ENCODE measurements at places on chromosomes 13 and 19.

- no peaks in the 10 kb centered on the region for H3K36me3 ChIP-seq
- no peaks in the 10 kb centered on the region for H3K4me1 ChIP-seq
- no peak within 1 kb of the TSS for H3K4me3 ChIP-seq
- H3K27ac ChIP-seq: no peak within 1 kb of the TSS
These were observed at the start of gene CXCL17 for GRCh38 chr19:42442833-42443232. Gene CXCL17, minus strand, starts transcription at chr19:42442946. Its CDS starts 114 bp downstream, at chr19:42442832.

DNA sequence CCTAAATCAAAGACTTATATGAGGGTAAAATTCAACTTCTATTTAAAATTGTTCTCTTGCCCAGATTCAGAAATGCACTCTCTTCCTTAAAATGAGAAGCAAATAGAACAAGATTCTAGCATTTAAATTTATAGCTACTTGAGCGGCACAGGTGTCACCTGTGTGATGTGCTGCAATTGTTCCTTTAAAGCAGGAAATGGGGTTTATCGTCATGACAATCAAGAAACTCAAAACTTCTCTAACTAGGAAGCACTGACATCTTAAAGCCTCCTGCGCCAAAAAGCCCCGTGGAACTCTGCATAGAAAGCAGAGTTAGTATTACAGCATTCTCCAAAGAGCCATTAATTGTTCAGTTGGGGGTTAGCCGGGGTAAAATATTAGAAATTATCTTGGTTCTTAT is 2.6 kb upstream of the OXGR1 start:
- peaks cover 18% of the 10 kb centered on the region for H3K27me3 ChIP-seq
- H3K27ac ChIP-seq: no peak overlapping the region
- H3K4me3 ChIP-seq: no peak overlapping the region
- no peaks in the 10 kb centered on the region for H3K4me1 ChIP-seq
- H3K36me3 ChIP-seq: no peaks in the 10 kb centered on the region

DNA sequence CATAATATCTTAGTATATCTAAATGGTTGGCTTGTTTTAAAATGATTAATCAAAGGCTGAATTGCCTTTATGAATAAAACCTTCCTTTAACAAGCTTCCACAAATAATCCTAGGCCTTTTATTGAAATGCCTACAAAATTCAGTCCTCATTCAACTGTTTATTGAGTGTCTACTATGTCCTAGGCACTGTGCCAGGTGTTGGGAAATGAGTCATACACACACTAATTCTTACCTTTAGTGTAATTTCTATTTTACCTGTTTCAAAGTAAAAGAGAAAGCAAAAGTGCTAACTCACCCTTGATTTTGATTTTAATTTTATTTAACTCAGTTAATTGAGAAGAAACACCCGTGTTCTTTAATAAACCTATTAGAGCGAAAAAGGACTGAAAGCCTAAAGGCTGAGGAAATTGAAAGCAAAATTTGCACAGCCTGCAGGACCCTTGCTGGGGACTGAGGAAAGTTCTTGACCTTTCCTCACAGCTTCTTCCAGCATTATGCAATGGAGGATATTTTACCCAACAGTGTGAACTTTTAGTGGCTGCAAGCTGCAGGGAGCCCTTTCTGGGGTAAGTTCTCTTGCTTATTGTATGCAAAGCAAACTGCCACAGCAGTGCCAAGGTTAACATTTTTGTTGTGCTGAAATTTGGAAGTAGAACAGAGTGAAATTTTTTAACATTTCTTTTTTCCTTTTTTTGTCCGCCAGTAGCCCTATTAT is 83.1 kb downstream of the B3GLCT start:
- H3K4me3 ChIP-seq: no peak overlapping the region
- no peaks in the 10 kb centered on the region for H3K36me3 ChIP-seq
- H3K4me1 ChIP-seq: no peaks in the 10 kb centered on the region

DNA sequence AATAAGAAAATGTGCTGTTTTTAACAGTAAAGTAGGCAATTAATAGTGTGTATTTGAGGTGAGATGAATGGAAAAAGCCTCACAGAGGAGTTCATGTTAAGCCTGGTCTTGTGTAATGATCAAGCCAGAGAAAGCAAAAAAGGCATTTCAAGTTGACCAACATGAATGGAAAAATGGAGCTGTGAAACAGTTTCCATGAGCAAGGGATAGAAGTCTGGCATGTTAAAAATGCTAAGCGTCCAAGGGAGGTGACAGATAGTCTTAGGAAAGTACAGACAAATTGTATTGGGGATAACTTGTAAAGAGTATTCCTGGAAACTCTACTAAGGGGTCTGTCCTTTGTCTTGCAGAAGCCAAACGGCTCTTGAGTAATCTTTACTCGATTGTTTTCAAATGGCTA is 506.8 kb upstream of the ATXN8OS start:
- H3K27ac ChIP-seq: no peak overlapping the region
- no peaks in the 10 kb centered on the region for H3K36me3 ChIP-seq
- no peaks in the 10 kb centered on the region for H3K27me3 ChIP-seq
- no peak overlapping the region for H3K4me3 ChIP-seq

GRCh38 chr19:51751655-51752054 is at the start of gene FPR1:
Gene FPR1, minus strand, starts transcription at chr19:51751878. Its CDS starts 4,884 bp downstream, at chr19:51746994.
- no peaks in the 10 kb centered on the region for H3K27me3 ChIP-seq
- no peak within 1 kb of the TSS for H3K4me3 ChIP-seq
- H3K4me1 ChIP-seq: no peaks in the 10 kb centered on the region
- no peak for DNase-seq
- H3K36me3 ChIP-seq: no peaks in the 10 kb centered on the region
- no peak within 1 kb of the TSS for H3K27ac ChIP-seq

GRCh38 chr13:50453188-50453587 is 390.3 kb downstream of the DLEU7 start:
- H3K27me3 ChIP-seq: no peaks in the 10 kb centered on the region
- no peaks in the 10 kb centered on the region for H3K36me3 ChIP-seq
- no peaks in the 10 kb centered on the region for H3K4me1 ChIP-seq
- no peak for DNase-seq
- H3K27ac ChIP-seq: no peak overlapping the region
- no peak overlapping the region for H3K4me3 ChIP-seq

GRCh38 chr13:98549728-98550317 is 27.1 kb downstream of the STK24 start:
- no peak for DNase-seq
- H3K4me1 ChIP-seq: peaks cover 28% of the 10 kb centered on the region
- H3K27ac ChIP-seq: peak overlapping the region; percentile 64
- H3K4me3 ChIP-seq: no peak overlapping the region
- H3K36me3 ChIP-seq: no peaks in the 10 kb centered on the region

- no peaks in the 10 kb centered on the region for H3K4me1 ChIP-seq
- no peaks in the 10 kb centered on the region for H3K27me3 ChIP-seq
- H3K27ac ChIP-seq: no peak overlapping the region
- H3K4me3 ChIP-seq: no peak overlapping the region
- DNase-seq: no peak
These were observed 10.8 kb downstream of the CRYL1 start for GRCh38 chr13:20514866-20515265.

- H3K27ac ChIP-seq: no peak overlapping the region
- H3K27me3 ChIP-seq: no peaks in the 10 kb centered on the region
- no peaks in the 10 kb centered on the region for H3K4me1 ChIP-seq
- DNase-seq: no peak
- no peaks in the 10 kb centered on the region for H3K36me3 ChIP-seq
These were observed 241.3 kb upstream of the IRS2 start for GRCh38 chr13:110027470-110028240.

GRCh38 chr13:45737571-45738017 is 35.5 kb downstream of the CBY2 start:
- no peak overlapping the region for H3K4me3 ChIP-seq
- no peak for DNase-seq
- no peaks in the 10 kb centered on the region for H3K4me1 ChIP-seq
- H3K27me3 ChIP-seq: no peaks in the 10 kb centered on the region
- no peaks in the 10 kb centered on the region for H3K36me3 ChIP-seq

- peak; percentile 44 for DNase-seq
- H3K36me3 ChIP-seq: no peaks in the 10 kb centered on the region
- no peak overlapping the region for H3K27ac ChIP-seq
- no peaks in the 10 kb centered on the region for H3K27me3 ChIP-seq
- no peaks in the 10 kb centered on the region for H3K4me1 ChIP-seq
- no peak overlapping the region for H3K4me3 ChIP-seq
These were observed 112.4 kb upstream of the RNF113B start for GRCh38 chr13:98289339-98289945.

DNA sequence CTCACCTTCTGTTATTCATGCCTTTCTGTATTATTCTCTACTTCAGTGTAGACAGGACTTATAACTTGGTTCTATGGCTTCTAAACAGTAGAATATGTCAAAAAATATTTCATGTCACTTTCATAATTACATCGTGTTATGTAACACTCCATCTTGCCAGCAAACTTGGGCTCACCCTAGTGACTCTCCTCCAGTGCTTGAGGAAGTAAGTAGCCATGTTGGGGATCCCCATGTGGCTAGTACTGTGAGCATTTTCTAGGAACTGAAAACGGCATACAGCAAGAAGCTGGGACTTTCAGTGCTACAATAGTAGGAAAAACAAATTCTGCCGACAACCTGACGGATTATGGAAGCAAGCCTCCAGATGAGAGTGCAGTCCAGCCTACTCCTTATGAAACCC is 495.6 kb downstream of the SLITRK6 start:
- H3K27ac ChIP-seq: no peak overlapping the region
- H3K4me1 ChIP-seq: no peaks in the 10 kb centered on the region
- H3K4me3 ChIP-seq: no peak overlapping the region
- H3K36me3 ChIP-seq: no peaks in the 10 kb centered on the region
- DNase-seq: no peak
- no peaks in the 10 kb centered on the region for H3K27me3 ChIP-seq

GRCh38 chr19:47512183-47512947 is 2.5 kb downstream of the NAPA start:
- no peaks in the 10 kb centered on the region for H3K36me3 ChIP-seq
- H3K4me3 ChIP-seq: peak overlapping the region; percentile 20
- H3K27me3 ChIP-seq: no peaks in the 10 kb centered on the region
- H3K27ac ChIP-seq: peak overlapping the region; percentile 75

DNA sequence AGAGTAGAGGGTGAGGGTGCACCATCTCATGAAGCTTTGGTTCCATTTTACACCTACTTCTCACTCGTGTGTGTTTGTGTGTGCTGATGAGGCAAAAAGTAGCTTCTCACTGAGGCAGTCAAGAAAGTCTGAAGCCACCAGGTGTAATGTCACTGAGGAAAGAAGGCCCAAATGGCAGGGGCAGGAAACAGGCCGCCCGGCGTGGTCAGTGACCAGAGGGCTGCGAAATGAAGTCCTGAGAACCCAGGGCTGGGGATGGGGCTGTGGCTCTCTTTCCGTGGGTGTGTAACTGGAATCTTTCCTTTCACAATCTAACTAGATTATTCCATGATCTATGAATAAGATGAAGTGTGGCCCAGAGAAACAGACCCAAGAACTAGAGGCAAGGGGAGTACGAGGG is 25.5 kb upstream of the TFDP1 start:
- H3K36me3 ChIP-seq: no peaks in the 10 kb centered on the region
- DNase-seq: no peak
- no peak overlapping the region for H3K4me3 ChIP-seq

GRCh38 chr19:7636691-7637373 is at the start of gene STXBP2:
Gene STXBP2, plus strand, starts transcription at chr19:7637110. Its CDS starts 40 bp downstream, at chr19:7637150.
- peaks cover 8% of the 10 kb centered on the region for H3K27me3 ChIP-seq
- no peak for DNase-seq
- no peak within 1 kb of the TSS for H3K27ac ChIP-seq
- H3K36me3 ChIP-seq: no peaks in the 10 kb centered on the region
- H3K4me3 ChIP-seq: peak within 1 kb of the TSS; percentile 27
- H3K4me1 ChIP-seq: no peaks in the 10 kb centered on the region

DNA sequence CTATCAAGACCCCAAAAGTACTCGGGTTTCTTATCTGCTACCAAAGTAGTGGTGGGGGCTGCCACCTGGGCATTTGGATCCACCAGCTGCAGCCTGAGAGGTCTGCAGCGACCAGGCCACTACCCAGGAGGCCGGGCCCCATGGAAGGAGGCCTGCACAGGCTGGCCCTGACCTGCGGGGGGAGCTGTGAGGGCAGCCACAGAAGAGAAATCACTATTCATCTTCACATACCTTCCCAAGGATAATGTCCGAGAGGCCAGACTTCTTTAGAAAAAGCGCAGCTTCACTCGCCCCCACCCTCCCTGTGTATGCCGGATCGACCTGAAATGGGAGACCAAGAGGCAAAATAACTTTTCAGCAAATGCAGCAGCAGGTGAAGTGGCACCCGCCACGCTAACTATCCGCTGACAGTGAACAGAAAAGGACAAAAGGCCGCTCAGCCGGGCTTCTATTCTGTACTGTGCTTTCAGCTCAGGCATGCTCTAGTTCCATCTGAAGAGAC is 30.1 kb downstream of the EPS15L1 start:
- H3K4me1 ChIP-seq: peaks cover 11% of the 10 kb centered on the region
- no peak overlapping the region for H3K4me3 ChIP-seq
- H3K27ac ChIP-seq: no peak overlapping the region

DNA sequence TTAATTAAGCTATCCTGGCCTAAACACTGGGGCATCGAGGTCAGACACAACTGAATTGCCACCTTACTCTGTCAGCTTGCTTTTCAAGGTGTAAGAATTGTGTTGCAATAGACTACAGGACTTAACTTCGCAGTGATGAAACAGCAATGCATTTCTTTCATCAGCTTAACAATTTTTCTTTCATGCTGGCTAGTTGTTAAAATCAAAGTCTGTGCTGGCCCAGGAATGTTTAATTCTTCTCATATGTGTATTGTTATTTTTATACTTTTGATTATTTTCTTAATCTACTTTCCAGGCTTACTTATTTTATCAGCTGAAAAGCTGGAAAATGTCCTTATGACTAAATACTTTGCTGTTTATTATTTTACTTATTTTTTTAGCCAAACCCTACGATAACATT is 79.7 kb downstream of the EFNB2 start:
- no peaks in the 10 kb centered on the region for H3K4me1 ChIP-seq
- no peaks in the 10 kb centered on the region for H3K36me3 ChIP-seq
- H3K27me3 ChIP-seq: peaks cover 3% of the 10 kb centered on the region
- peak; percentile 57 for DNase-seq
- H3K27ac ChIP-seq: no peak overlapping the region
- no peak overlapping the region for H3K4me3 ChIP-seq

- H3K4me3 ChIP-seq: no peak overlapping the region
- H3K27ac ChIP-seq: no peak overlapping the region
- H3K36me3 ChIP-seq: no peaks in the 10 kb centered on the region
These were observed 63.9 kb upstream of the ATXN8OS start for GRCh38 chr13:70043685-70044084.

GRCh38 chr13:112772539-112772909 is 82.7 kb downstream of the ATP11A start:
- no peaks in the 10 kb centered on the region for H3K36me3 ChIP-seq
- no peaks in the 10 kb centered on the region for H3K4me1 ChIP-seq
- no peak overlapping the region for H3K4me3 ChIP-seq
- no peaks in the 10 kb centered on the region for H3K27me3 ChIP-seq
- DNase-seq: no peak

GRCh38 chr13:43579321-43579720 is 207.5 kb downstream of the ENOX1 start:
- H3K27me3 ChIP-seq: no peaks in the 10 kb centered on the region
- no peak overlapping the region for H3K4me3 ChIP-seq
- no peak for DNase-seq
- no peaks in the 10 kb centered on the region for H3K36me3 ChIP-seq
- no peaks in the 10 kb centered on the region for H3K4me1 ChIP-seq

DNA sequence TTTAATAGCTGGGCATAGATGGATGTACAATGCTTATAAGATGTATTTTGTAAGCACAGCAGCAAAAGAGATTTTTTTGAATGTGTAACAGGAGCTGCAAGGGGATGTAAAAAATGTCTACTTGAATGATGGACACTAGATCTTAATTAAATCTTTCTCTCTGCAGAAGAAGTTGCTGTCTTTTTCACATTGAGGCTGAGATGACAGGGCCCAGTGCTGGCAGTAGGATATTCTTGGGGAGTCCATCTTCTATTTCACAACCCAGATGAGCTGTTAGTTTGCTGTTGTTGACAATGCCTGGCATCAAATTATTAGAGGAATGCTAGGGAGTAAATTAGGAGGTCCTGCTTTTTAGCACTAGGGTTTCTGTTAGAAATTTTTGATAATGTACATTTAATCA is 698.7 kb downstream of the SLITRK5 start:
- no peak overlapping the region for H3K4me3 ChIP-seq
- no peak for DNase-seq
- no peaks in the 10 kb centered on the region for H3K27me3 ChIP-seq
- no peaks in the 10 kb centered on the region for H3K4me1 ChIP-seq
